Fibroblast of skin of right biceps (primary cell): ENCODE measurements at places on chromosomes 1 and 21.

DNA sequence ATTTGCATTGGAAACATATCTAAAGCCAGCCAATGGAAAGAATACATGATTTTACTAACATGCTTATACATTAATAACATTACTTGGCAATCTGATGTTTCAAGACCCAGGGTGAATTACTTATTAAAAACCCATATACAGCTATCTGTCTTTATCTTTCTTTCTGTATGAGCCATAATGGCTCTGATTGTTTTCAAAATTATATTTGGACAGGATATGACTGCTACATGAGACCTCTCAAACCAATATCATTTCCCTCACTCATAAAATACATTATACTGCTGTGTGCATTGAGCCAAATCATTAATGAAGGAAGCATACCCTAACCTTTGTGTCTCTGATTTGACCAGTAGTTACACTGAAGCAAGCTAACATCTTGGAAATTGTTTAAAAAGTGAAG is 205.9 kb upstream of the DPYD start:
- no peak for DNase-seq

DNA sequence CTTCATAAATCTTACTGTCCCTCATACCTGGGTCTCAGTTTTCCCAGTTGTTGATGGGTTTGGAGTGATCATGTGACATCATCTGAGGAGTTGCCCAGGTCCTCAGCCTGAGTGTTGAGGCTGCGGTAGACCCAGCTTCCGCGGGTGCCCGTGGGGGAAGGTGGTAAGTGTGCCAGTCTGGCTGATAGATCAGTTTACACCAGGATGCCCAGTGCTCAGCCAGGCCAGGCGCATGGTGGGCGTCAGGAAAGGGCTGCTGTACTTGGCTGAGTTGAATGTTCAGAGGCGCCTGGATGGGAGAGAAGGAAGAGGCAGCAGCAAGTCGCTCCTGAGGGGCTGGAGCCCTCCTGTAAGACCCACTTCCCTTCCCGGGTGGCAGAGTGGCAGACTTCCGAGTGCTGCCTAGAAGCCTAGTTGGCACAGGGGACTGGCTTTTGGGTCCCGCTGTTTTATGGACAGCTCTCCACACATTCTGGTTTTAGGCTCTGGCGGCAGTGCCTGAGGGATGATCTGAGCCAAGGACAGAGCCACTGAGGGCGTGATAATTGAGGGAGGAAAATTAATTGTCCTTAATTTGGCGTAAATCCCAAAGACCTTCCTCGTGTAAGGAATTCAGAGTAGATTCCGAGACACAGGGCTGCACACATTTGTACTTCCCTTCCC is 35.8 kb downstream of the PTPRF start:
- no peak for DNase-seq

- DNase-seq = no peak
These were observed 11.3 kb downstream of the NIPAL3 start for GRCh38 chr1:24426744-24427544.

- DNase-seq = peak; percentile 30
These were observed 828 bp downstream of the PNRC2 start for GRCh38 chr1:23960291-23961020.

DNA sequence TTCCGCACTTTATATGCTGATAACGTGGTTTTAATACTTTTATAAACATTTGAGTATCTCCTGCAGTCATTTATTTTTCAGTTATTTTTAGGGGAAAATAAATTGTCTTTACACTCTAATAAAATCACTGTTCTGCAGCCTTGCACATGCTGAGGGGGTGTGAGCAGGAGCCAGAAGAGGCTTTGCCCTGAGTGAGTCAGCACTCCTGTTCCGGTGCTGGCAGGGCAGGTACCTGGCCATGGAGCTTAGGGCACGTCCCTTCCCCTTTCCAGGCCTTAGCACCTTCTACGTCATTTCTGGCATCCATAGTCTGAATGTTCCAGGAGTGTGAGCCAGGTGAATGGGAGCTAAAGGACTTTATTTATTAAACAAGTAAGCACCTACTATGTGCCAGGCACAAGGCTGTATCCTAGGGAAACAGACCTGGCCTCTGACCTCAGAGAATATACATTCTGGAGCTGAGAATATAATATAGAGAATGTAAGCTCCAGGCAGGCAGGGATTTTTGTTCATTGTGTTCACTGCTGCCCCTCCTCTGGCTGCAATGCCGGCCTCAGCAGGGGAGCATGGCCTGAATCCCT is 402.9 kb downstream of the PTPRU start:
- DNase-seq = no peak

DNA sequence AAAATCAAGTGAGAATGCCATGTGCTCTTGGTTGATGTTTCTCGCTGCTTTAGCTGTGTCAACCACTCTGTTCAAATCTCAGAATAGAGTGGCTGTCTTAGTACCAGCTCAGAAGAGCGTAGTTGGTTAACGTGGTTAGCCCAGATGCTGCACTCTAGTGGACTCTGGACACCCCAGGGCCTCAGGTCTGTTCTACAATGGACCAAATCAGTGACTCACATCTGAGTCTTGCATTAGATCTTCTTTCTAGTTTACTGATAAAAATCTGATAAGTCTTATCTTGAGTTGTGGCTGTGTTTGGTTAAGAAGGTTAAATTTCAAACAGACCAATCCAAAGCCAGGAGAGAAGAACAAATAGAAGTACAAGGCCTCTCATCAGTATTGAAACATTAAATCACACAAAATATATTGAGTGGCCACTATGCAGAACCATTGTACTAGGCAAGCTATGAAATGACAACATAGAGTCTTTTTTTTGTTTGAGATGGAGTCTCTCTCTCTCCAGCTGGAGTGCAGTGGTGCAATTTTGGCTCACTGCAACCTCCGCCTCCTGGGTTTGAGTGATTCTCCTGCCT is 104.1 kb downstream of the NR5A2 start:
- DNase-seq = peak; percentile 15

DNA sequence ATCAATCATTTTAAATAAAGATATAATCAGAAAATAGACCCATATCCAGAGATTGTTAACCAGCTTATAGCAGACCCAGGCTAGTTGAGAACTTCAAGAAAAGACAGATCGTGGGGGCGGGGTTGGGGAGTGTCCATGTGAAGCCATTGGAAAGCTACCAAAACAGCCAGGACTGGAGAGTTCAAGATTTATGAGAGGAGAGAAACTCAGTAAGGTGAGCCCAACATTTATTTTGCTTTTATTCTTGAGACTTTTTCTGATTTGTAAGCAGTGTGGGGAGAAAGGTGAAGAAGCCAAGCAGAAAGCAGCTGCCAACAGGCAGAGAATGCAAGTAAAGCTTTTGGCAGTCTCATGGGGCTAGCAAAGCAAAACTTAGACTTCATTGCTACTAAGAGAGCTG is 179.9 kb downstream of the VPS13D start:
- no peak for DNase-seq

GRCh38 chr1:205229399-205229871 is 1.7 kb downstream of the TMCC2 start:
- DNase-seq = peak; percentile 50

GRCh38 chr1:89557956-89558355 is 33.3 kb downstream of the LRRC8B start:
- DNase-seq = peak; percentile 10

DNA sequence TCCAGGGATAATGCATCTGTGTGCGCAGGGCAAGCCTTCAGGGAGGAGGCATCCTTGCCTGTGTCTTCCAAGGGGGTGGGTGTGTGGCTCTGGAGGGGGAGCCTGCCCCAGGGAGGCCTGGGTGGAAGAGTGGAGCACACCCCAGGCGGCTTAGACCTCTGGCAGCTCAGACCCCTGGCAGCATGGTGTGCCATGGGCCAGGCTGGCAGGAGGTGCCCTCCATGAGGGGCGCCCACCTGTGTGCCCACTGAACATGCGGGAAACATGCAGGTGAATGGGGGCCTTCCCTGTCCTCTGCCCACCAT is 1.1 kb upstream of the PANK4 start:
- DNase-seq = no peak

DNA sequence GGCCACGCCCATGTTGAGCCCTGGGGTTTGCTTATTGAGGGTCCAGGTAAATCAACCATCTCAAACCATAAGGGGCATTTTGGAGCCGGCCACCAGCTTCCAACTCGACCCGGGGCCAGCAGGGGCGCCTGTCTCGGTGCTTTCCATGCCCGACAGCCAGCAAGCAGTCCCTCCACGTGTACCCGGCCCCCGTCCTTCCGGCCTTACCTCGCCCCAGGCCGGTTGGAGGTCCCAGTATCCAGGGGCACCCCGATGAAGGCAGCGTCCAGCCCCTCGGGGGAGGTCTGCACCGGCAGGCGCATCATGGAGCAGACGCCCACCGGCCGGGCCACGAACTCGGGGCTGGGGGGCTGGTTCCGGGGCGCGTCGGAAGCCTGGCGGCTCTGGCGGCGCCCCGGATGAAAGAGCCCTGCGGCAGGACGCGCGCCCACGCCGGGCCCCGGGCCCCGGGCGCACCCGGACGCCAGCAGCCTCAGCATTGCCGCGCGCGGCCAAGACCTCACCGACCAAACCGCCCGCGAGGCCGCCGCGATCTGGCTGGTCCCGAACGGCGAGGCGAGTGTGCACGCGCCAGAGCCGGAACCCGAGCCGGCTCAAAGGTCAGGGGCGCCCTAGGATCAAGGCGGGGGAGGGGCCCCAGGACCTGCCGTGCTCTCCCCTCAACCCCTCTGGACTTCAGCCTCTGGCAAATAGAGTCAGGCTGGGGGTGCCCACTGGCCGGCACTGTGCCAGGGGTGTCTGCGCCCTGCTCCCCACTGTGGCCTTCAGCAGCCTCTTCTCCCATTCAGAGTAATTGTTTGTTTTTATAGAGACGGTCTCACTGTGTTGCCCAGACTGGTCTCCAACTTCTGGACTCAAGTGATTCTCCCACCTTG is at the start of gene AGMAT:
TSS of gene AGMAT (minus strand) at position 563 of the 875 bp plus-strand sequence. CDS start at position 479, 84 bp downstream.
- DNase-seq = peak; percentile 49

GRCh38 chr1:228463009-228463558 is 24.1 kb upstream of the RNF187 start:
- no peak for DNase-seq

GRCh38 chr21:30625449-30626165 is 5.2 kb downstream of the KRTAP20-4 start:
- DNase-seq = no peak

DNA sequence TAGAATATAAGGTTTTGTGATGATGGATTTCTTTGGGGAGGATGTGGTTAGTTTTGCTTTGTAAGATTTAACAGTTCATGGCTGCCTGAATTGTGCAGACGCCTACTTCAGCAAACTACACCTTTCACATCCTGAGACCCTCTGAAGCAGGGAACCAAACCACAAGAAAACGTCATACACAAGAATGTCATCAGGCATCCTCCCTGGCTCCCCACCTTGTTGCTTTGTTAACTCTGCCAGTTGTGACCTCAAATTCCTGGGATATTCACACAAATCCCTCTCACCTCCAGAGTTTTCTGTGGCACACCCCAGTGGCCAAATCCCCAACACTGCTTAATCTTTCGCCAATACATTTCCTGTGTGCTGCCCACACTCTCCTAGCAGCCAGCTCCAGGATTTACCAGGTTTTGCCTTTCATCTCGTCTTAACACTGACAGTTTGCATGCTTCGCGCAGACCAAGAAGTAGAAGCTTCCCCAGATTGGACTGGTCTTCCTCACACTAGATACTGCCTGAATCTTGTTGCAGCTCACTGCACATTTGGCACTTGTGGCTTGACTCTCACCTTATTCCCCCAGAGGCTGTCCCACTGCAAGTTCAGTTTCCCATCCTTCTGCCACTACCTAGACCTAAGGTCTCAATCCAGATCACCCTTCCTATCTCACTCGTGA is 51.1 kb upstream of the CTTNBP2NL start:
- DNase-seq = no peak

- no peak for DNase-seq
These were observed 163.6 kb upstream of the RAB4A start for GRCh38 chr1:229107304-229107815.
